ENCODE measurements at places on chromosomes 2 and 18.

DNA sequence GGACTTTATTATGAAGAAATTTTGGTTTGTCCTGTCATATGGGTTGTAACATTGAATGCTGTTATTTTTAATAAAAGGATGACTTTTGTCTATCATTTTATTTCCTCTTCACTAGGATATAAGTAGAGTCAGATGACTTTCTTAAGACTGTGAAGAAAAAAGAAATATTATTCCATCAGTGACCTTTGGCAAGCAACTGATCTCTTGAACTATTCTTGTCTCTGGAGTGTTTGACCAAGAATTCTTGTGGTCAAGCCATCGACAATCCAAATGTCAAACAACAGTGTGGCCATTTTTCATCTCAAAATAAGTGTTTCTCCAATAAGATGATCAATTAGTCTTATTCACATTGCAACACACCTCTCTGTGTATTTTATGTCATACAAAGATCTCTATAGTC, 24.9 kb downstream of the HOXD1 start:
- DNase-seq = no peak

- no peak for DNase-seq
Measured at GRCh38 chr2:191318729-191319078, 73.5 kb downstream of the MYO1B start.

GRCh38 chr2:191166756-191167445, 16.1 kb upstream of the STAT4 start:
- DNase-seq = no peak

- no peak for DNase-seq
Measured at GRCh38 chr18:55121397-55122170, 162.3 kb upstream of the CCDC68 start.

GRCh38 chr18:44518091-44518615, 162.5 kb upstream of the SETBP1 start:
- no peak for DNase-seq

DNA sequence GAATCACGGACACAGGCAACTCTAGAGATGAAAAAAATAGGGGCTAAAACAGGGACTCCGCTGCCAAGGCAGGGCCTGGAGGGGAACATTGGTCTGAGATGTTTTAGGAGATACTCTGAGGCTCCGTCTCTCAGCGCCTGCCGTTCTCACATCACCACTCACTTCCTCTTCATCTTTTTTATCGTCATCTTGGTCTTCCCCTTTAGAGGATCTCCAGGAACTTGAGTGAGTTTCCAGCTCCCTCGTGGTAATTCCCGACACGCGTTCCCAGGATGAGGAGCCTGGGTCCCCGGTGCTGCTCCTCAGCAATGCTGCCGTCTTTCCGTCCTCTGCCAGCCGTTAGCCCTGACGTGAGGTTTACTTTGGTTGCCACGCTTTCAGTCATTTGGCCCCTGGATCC, 16.1 kb downstream of the MLPH start:
- DNase-seq = no peak
